OCI-LY7 (cell line): ENCODE measurements at places on chromosomes 12 and 14. TPM values are rescaled to one million over a fixed set of nuclear protein-coding genes. Genes with fewer than 3 reads are reported as not detected.

DNA sequence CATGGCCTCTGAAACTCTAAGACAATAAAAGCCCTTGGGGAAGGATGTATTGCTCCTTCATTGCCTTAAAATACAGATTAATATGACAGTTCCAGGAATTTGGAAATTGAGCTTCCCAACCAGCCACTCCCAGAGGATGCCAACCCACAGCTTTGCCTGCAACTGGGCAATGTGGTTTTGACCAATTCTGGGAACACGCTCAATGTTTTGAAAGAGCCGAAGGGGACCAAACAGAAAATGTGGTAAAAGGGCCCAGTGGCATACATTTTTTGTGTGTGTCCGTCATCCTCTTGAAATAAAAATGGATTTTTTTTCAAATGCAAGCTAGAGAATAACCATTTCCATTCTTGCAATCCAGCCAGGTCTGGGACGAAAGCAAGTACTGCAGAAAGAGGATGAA lies 88.3 kb upstream of the PLEKHG7 start:
- no peak for DNase-seq

- DNase-seq: no peak
Observed at GRCh38 chr14:23514644-23514957, 37.0 kb downstream of the ZFHX2 start.

GRCh38 chr12:18955594-18955993 lies 173.9 kb upstream of the PLEKHA5 start:
- no peak for DNase-seq

DNA sequence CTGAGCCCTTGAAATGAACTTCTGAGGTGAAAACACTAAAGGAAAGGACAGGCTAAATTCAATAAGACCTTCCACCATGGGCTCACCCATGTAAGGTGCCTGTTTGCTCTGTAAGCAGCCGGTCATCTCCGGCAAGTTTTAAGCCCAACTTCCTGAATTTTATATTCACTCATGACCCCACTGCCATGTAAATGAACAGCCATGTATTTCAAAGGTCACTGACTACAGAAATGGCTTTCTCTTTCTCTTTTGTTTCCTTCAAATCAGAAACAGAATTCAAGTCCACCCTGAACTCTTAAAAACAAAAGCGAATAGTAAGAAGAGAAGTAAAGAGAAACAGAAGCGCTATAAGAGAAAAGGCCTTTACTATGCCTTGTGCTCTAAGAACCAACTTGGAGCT lies 61.7 kb upstream of the OVCH1 start:
- no peak for DNase-seq

The CCDC177 gene
- not detected in 2 replicates for total RNA-seq
